IMR-90 (cell line): ENCODE measurements at places on chromosomes 6 and 20. TPM values are rescaled to one million over a fixed set of nuclear protein-coding genes. Genes with fewer than 3 reads are reported as not detected.

Gene TREM2
- total RNA-seq: not detected in 2 replicates

Gene DYNLT1
- 187 and 235 TPM in 2 replicates for total RNA-seq

Gene ESR1
- not detected in 2 replicates for total RNA-seq

Gene SYTL3
- 3.6 and 4.3 TPM in 2 replicates for total RNA-seq

Gene TNXB
- under 0.01 TPM in 1 of 2 replicates, not detected in the other for total RNA-seq

Gene MROH8
- 1.1 and 1.8 TPM in 2 replicates for total RNA-seq
